ENCODE measurements at places on chromosomes 11 and 22. TPM values are rescaled to one million over a fixed set of nuclear protein-coding genes. Genes with fewer than 3 reads are reported as not detected.

GRCh38 chr11:45765836-45766235, 39.1 kb upstream of the SLC35C1 start:
- H3K36me3 ChIP-seq: no peaks in the 10 kb centered on the region
- H3K27me3 ChIP-seq: peaks cover 15% of the 10 kb centered on the region
- no peaks in the 10 kb centered on the region for H3K4me1 ChIP-seq

The IGSF22 gene
- total RNA-seq: 0.08 TPM

GRCh38 chr22:35631597-35631996, 14.5 kb upstream of the MB start:
- peak; percentile 60 for DNase-seq
- H3K27me3 ChIP-seq: no peaks in the 10 kb centered on the region
- peaks cover 14% of the 10 kb centered on the region for H3K4me1 ChIP-seq
- no peak overlapping the region for H3K27ac ChIP-seq
- no peak overlapping the region for H3K4me3 ChIP-seq
- no peaks in the 10 kb centered on the region for H3K36me3 ChIP-seq

DNA sequence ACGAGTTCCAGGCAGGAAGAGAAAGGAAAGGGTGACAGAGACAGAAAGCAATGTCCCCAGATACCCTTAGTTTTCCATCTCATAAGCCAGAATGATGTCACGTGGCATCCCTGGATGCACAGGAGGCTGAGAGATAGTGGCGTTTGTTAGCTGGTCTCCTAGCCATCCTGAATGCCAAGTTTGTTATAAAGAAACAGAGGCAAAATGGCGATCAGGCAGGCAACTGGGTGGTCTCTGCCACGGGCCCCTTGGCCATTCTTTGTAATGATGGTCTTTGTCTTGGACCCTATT, 5.3 kb downstream of the SMIM38 start:
- no peaks in the 10 kb centered on the region for H3K27me3 ChIP-seq
- no peak for DNase-seq
- peaks cover 20% of the 10 kb centered on the region for H3K4me1 ChIP-seq
- no peak overlapping the region for H3K27ac ChIP-seq
- no peak overlapping the region for H3K4me3 ChIP-seq
- H3K36me3 ChIP-seq: no peaks in the 10 kb centered on the region

DNA sequence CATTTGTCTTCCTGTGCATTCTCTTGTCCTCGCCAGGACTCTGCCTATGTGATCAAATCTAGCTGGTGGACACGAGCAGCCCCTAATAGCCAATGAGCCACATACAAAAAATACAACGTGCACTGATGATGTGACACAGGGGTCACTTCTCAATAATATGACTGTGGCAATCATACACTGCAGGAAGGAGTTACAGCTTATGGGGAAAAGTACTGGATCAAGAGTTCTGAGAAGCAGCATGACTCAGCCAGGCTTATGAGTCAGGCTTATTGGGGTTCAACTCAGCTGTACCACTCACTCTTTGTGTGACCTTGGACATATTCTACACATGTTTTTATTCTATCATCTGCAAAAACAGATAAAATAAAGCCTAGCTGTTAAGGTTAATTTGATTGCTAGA, 889.4 kb upstream of the TENM4 start:
- H3K27ac ChIP-seq: no peak overlapping the region
- no peaks in the 10 kb centered on the region for H3K27me3 ChIP-seq
- H3K4me3 ChIP-seq: no peak overlapping the region
- H3K36me3 ChIP-seq: no peaks in the 10 kb centered on the region
- DNase-seq: no peak

- no peak overlapping the region for H3K27ac ChIP-seq
- no peaks in the 10 kb centered on the region for H3K27me3 ChIP-seq
- no peak overlapping the region for H3K4me3 ChIP-seq
- H3K36me3 ChIP-seq: no peaks in the 10 kb centered on the region
Measured at GRCh38 chr11:59689015-59689414, 20.2 kb upstream of the PATL1 start.

DNA sequence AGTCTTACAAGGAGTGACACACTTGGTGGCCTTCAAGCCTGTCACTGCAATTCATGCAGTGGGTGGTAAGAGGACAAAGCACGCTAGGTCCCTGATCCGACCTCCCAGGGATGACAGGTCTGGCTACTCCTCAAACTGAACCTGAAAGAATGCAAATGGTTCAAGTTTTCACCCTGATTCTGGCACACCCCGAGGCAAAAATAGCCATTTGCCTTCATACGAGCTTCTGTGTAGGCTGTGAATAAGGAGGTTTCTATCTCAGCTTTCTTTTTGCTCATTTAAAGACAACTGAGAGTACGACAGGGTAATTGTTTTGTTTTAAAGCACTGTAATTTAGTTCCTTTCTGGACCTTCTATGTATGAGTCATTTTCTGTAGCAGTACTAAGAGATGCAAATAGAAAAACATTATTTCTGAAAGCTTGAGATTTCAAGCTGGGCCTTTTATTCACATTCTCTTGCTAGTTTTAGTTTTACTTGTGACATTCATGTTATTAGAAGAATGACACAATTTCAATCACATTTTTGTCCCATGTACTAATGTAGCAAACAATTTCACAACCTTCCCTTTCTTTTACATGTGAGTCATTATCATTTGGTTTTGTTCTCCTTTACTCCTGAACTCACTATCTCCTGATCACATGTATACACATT, 56.6 kb upstream of the FDX1 start:
- peaks cover 3% of the 10 kb centered on the region for H3K4me1 ChIP-seq
- H3K4me3 ChIP-seq: no peak overlapping the region
- DNase-seq: no peak

GRCh38 chr22:30602049-30602448, 4.9 kb upstream of the TCN2 start:
- DNase-seq: peak; percentile 9
- H3K4me1 ChIP-seq: 0 out of 2 replicates have a peak, but pooled peaks cover 5% of the 10 kb centered on the region
- no peak overlapping the region for H3K4me3 ChIP-seq

The OR56A1 gene
- total RNA-seq: not detected

- H3K4me1 ChIP-seq: 0 out of 2 replicates have a peak, but pooled peaks cover 5% of the 10 kb centered on the region
- H3K27me3 ChIP-seq: no peaks in the 10 kb centered on the region
- no peaks in the 10 kb centered on the region for H3K36me3 ChIP-seq
- DNase-seq: peak; percentile 60
- H3K27ac ChIP-seq: no peak overlapping the region
- no peak overlapping the region for H3K4me3 ChIP-seq
Measured at GRCh38 chr11:116473206-116473769, 299.5 kb downstream of the BUD13 start.

The MYEOV gene
- total RNA-seq: 6.7 TPM

DNA sequence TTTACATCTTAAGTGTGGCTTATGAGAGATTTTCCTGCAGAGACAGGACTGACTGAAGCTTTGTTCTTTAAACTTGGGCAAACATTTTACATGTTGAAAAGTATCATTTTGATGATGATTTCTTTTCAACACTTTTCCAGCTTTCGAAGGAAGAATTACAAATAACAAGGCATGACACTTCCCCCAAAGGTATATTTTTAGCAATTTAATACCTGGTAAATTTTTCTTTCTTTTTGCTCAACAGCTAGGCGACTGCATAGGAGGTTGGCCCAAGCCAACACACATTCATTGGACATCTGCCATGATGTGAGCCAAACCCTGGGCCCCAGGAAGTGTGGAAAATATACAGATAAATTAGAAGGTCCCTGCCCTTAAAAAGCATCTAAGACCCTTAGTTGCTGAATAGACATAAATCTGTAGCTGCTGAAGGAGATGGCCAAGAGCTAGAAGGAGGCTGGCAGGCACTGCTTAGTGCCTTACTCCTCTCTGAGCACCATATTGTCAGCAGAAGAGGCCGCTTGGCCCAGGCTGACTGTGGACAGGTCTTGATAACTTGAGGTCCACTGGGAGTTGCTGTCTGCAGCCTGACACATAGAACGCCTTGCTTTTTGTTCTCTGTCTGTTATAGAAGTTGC, 53.3 kb upstream of the CD44 start:
- DNase-seq: no peak
- no peaks in the 10 kb centered on the region for H3K4me1 ChIP-seq
- H3K4me3 ChIP-seq: no peak overlapping the region
- no peak overlapping the region for H3K27ac ChIP-seq
- no peaks in the 10 kb centered on the region for H3K27me3 ChIP-seq

GRCh38 chr11:46280706-46281105, 3.2 kb downstream of the CREB3L1 start:
- peaks cover 39% of the 10 kb centered on the region for H3K27me3 ChIP-seq
- H3K27ac ChIP-seq: no peak overlapping the region
- H3K4me3 ChIP-seq: no peak overlapping the region
- H3K4me1 ChIP-seq: peaks cover 7% of the 10 kb centered on the region
- no peak for DNase-seq

The INPP5J gene
- total RNA-seq: 0.12 TPM

- H3K27me3 ChIP-seq: no peaks in the 10 kb centered on the region
- H3K27ac ChIP-seq: no peak overlapping the region
- H3K36me3 ChIP-seq: peaks cover 47% of the 10 kb centered on the region
- no peak overlapping the region for H3K4me3 ChIP-seq
- H3K4me1 ChIP-seq: no peaks in the 10 kb centered on the region
Measured at GRCh38 chr11:70327717-70328116, 57.2 kb downstream of the PPFIA1 start.

The TSSK2 gene
- not detected for total RNA-seq

DNA sequence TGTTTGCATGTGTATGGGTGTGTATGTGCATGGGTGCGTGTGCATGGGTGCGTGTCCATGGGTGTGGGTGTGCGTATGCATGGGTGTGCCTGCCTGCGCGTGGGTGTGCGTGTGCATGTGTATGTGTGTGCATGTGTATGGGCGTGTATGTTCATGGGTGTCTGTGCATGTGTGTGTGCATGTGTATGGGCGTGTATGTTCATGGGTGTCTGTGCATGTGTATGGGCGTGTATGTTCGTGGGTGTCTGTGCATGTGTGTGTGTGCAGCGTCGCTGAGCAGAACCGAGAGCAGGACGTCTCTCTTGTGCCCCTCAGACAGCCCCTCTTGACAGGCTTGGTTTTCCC, 13.9 kb downstream of the IL17REL start:
- H3K4me3 ChIP-seq: no peak overlapping the region
- H3K4me1 ChIP-seq: no peaks in the 10 kb centered on the region
- DNase-seq: no peak
- H3K27me3 ChIP-seq: no peaks in the 10 kb centered on the region
- no peaks in the 10 kb centered on the region for H3K36me3 ChIP-seq

GRCh38 chr11:121451986-121452608, at the start of gene SORL1:
SORL1 (plus strand) TSS chr11:121452314; CDS start chr11:121452332, 18 bp downstream.
- no peak within 1 kb of the TSS for H3K27ac ChIP-seq
- DNase-seq: no peak
- no peaks in the 10 kb centered on the region for H3K4me1 ChIP-seq

- DNase-seq: no peak
- no peaks in the 10 kb centered on the region for H3K4me1 ChIP-seq
- H3K27ac ChIP-seq: no peak within 1 kb of the TSS
- H3K4me3 ChIP-seq: no peak within 1 kb of the TSS
Measured at GRCh38 chr11:60378354-60378753, at the start of gene MS4A7. MS4A7 (plus strand) TSS chr11:60378532; CDS start chr11:60383142, 4,610 bp downstream.

The ZBTB16 gene
- not detected for total RNA-seq

DNA sequence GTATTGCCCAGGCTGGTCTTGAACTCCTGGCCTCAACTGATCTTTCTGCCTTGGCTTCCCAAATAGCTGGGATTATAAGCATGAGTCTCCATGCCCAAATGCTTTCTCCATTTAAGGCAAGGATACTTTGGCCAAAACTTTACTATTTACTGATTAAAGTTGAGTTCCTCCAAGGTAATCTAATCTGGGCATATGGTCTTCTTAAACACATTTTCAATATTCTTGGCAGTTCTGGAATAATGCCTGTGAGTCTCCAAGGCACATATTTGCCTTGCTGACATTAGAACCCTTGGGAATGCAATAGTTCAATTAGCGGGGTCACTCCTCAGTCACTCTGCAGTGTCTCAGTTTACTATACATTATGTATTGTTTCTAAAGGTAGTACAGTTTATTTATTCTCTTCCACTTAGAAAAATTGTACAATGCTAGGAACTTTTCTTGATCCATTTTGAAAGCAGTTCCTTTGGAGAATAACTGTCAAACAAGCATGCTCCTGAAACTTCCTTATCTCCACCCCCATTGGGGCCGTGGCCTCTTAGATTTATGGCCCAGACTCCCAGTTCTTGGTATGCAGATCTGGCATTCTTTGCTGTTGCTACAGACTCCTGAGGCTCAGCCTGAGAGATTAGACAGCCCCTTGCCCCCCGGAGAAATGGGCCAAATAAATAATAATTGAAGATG, 13.1 kb upstream of the RAB38 start:
- no peaks in the 10 kb centered on the region for H3K4me1 ChIP-seq
- no peaks in the 10 kb centered on the region for H3K27me3 ChIP-seq
- H3K36me3 ChIP-seq: no peaks in the 10 kb centered on the region
- H3K4me3 ChIP-seq: no peak overlapping the region
- H3K27ac ChIP-seq: no peak overlapping the region

GRCh38 chr22:29138556-29139305, 65.9 kb downstream of the KREMEN1 start:
- peak overlapping the region; percentile 14 for H3K27ac ChIP-seq
- peaks cover 31% of the 10 kb centered on the region for H3K36me3 ChIP-seq
- no peaks in the 10 kb centered on the region for H3K27me3 ChIP-seq

GRCh38 chr11:10405865-10406592, 49.0 kb upstream of the AMPD3 start:
- no peaks in the 10 kb centered on the region for H3K27me3 ChIP-seq
- H3K4me1 ChIP-seq: peaks cover 5% of the 10 kb centered on the region
- no peak overlapping the region for H3K4me3 ChIP-seq
- H3K27ac ChIP-seq: no peak overlapping the region
- no peaks in the 10 kb centered on the region for H3K36me3 ChIP-seq

GRCh38 chr11:70671083-70671482, 272.8 kb downstream of the CTTN start:
- peaks cover 5% of the 10 kb centered on the region for H3K4me1 ChIP-seq
- no peak overlapping the region for H3K4me3 ChIP-seq
- no peaks in the 10 kb centered on the region for H3K27me3 ChIP-seq

GRCh38 chr11:33574331-33574730, 126.3 kb downstream of the C11orf91 start:
- H3K4me3 ChIP-seq: no peak overlapping the region
- no peaks in the 10 kb centered on the region for H3K4me1 ChIP-seq
- no peaks in the 10 kb centered on the region for H3K27me3 ChIP-seq
- H3K36me3 ChIP-seq: no peaks in the 10 kb centered on the region
- no peak for DNase-seq

The MCAT gene
- total RNA-seq: 20.8 TPM

The CAPN5 gene
- total RNA-seq: 4.5 TPM

DNA sequence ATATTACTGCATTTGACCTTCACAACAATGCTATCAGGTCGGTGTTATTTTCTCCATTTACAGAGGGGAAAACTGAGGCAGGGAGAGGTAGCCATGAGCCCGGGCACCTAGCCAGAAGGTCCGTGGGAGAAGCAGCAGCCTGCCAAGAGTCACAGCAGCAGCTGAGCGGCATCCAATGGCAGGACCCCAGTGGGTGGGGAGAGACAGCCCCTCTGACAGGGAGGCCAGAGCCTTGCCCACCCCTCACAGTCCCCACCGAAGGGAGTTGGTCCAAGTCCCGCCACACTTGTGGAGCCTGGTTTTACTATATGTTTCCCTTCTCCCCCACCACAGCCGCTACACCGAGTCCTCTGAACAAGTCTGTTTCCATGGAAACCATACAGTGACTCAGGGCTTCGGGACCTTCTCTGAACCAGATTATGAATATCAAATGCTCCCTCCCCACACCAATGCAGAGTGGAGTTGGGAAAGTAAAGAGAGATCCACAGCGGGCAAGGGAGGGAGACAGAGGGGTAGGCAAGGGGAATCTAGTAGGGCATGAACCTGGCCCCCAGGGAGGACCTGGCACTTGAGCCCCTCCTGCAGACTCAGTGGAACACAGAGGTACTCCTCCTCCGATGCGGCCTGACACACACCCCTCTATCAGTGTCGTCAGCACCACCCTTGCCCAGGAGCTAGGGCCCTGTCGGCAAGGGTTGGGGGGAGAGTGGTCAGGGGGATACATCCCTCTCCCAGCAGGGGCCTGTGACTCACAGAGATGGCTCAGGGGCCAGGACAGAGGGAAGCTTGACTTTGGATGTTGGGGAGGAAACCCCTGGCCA, 2.5 kb downstream of the CHST1 start:
- no peaks in the 10 kb centered on the region for H3K36me3 ChIP-seq
- no peaks in the 10 kb centered on the region for H3K4me1 ChIP-seq
- H3K4me3 ChIP-seq: no peak overlapping the region
- DNase-seq: no peak

The OR52N4 gene
- not detected for total RNA-seq

Data from SJCRH30 (cell line).